ENCODE measurements at places on chromosomes 1 and 21.

DNA sequence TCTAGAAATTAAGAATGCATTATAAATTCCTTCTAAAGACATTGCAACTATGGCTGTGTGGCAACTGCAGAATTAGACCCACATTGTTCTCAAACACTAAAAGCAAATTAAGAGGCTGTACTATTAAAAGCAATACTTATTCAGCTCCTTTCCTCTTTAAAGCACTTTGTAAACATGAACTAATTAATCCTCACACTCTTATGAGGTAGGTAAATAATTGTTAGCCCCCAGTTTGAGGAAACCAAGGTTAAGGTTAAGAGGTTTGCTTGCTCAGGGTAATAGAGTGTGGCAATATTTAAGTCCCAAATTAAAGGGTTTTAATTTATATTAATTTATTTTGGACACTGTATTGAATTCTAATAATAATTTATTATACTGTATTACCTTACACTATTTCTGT, 553.8 kb downstream of the LRRIQ3 start:
- no peak for DNase-seq

GRCh38 chr1:45552331-45552730, 1.7 kb downstream of the AKR1A1 start:
- DNase-seq = no peak

DNA sequence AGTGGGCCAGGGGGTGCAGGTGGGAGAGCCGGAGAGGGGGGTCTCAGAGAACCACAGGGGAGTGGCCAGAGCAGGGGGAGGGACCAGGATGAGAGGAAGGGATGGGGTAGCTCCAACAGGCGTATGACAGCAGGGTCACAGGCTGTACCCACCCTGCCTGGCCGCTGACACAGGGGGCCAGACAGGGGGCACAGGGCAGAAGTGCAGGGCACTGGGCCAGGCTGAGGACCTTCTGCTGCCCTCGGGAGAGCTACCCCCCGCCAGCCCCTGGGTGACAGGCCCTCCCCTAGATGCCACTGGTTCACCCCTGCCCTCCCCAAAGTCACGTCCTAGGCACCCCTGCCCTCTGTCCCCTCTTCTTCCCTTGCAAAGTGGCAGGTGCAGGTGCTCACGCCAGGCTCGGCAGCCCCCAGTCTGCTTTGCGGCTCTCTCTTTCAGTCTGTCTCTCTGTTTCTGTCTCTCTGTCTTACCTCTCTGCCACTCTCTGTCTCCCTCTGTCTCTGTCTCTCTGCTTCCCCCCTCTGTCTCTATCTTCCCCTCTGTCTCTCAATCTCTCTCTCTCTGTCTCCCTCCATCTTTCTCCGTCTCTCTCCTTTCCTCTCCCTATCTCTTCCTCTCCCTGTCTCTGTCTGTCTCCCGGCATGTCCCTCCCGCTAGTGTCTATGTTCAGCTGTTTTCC, 48.5 kb downstream of the WNT9A start:
- no peak for DNase-seq

DNA sequence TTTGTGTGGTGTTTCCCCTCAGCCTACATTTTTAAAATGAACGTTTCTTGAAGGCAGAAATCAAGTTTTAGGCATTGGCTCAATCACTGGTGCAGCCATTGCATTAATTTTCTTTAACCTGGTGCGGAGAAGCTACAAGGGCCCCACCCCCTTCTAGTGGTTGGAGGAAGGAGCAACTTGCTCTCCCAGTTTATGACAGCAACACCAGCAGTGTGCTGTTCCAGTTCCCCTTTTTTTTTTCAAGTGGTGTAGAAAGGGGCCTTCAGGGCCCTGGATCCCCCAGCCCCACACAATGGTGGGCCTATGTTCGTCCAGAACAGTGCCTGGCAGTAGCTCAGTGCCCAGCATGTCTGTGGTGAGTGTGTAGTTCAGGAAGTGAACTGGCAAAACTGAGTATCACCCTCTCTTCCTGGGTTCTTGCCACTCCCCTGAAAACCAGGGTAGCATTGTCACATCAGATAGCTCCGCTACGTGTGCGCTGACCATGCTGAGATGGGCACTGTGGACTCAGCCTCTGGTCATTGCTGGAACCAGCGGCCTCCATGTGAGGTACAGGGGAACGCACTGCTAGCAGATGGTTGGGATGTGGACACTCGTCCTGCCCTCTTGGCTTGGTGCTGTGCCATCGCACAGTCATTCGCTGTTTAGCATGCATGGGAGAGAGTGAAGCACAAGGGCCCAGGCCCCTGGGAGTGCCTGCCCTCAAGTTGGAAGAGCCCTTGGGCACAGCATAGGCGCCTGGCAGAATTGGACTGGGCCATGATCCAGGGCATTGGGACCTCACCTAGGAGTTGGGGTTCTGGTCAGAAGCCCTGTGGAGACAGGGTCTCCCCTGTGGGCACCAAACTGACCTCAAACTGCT, 7.2 kb downstream of the ARF1 start:
- DNase-seq = no peak

GRCh38 chr21:30332681-30333080, 4.8 kb downstream of the KRTAP27-1 start:
- DNase-seq = no peak

- no peak for DNase-seq
Observed at GRCh38 chr1:95503278-95504030, 269.4 kb downstream of the RWDD3 start.

DNA sequence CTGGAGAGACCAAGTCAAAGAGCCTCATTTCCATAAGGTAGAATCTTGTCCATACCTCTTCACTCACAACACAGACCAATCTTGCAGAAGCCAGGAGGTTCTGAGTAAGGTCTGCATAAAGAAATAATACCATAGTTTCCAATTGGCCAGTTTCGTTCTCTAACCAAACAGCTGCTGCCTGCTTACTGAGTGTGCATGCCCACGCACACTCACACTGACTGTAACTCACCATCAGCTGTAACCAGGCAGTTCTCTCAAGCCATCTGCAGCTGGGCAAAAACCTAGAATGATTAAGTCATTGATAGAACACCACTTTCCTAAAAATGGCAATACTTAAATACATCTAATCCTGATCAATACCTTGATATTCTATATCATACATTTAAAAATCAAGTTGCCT, 106.6 kb upstream of the VAV3 start:
- no peak for DNase-seq

- DNase-seq = no peak
Observed at GRCh38 chr1:211591980-211592493, 13.1 kb upstream of the SLC30A1 start.

All from cortex of kidney (tissue), 1 donor.